Inflammatory macrophage treated with lipopolysaccharide for 4 hours (primary cell): ENCODE measurements at places on chromosomes 5 and 9.

GRCh38 chr5:30838936-30839496, 354.5 kb upstream of the CDH6 start:
- DNase-seq: no peak

- no peak for DNase-seq
These were observed 242.0 kb downstream of the YTHDC2 start for GRCh38 chr5:113755516-113755915.

- DNase-seq: no peak
These were observed 133.5 kb upstream of the RAPGEF1 start for GRCh38 chr9:131873335-131873734.

GRCh38 chr9:128892221-128892921, 10.4 kb downstream of the LRRC8A start:
- DNase-seq: peak; percentile 57

DNA sequence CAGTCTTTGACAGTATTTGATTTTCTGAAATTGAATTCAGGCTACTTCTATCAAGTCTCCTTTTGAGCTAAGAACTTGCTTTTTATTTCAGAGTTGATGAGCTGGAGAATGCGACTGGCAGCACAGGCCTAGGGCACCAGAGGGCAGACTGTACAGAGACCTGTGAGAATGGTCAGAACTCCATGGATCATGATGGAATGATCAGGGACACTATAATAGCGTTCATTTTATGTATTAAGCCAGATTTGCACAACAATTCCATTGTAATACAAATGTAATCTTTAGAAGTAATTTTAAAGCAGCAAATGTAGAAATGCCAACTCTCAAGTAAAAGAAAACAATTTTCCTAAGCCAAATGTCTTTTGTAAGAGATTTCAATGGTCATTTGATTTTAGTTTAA, 902.4 kb downstream of the NR2F1-AS1 start:
- no peak for DNase-seq

GRCh38 chr5:135069895-135070657, 36.0 kb upstream of the PITX1 start:
- DNase-seq: no peak

- DNase-seq: peak; percentile 76
These were observed 62.5 kb downstream of the CYFIP2 start for GRCh38 chr5:157328277-157328912.

GRCh38 chr5:135942202-135942771, 12.5 kb downstream of the LECT2 start:
- DNase-seq: no peak

GRCh38 chr5:67315082-67315989, 118.7 kb upstream of the CD180 start:
- DNase-seq: peak; percentile 77

DNA sequence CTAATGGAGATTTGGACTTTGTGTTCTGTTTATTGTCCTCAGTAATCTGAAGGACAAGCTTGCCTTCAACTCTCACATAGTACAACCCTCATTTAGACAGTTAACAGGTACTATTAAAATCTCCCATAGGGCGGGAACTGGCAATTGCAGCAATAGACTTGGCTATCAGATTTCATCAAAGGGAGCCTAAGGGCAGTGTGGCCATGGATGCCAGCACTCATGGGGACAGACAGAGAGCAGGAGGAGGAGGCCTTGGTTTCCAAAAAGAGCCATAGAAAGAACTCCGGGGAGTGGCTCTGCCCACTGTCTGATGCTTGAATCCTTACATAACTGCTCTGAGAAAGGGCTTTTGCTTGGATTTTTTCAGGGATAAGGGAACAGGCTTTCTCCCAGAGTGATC, 6.8 kb downstream of the SLC36A1 start:
- no peak for DNase-seq

- DNase-seq: no peak
These were observed 80.3 kb downstream of the ADAMTS2 start for GRCh38 chr5:179264783-179265513.

DNA sequence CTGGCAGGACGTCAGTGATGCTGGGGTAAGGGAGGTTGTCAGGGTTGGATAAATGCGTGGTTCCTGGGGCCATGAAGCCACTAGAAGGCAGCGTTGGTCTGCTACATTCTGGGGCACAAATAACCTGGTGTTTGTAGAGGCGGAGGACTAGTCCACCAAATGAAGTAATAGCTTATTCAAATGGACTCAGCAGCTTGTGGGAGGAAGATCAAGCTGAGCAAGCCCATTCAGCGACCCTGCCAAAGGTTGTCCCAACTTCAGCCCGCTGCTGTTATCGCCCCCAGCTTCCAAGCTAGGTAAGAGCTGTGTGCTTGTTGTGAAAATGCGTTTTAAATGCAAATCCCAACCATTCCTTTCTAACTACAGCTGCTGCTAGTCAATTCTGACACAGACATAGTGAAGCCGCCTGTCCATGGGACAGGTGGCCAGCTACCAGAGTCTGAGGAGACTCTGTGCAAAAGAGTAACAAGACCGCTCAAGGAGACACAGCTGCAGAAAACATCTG, 7.6 kb upstream of the FAM240B start:
- DNase-seq: no peak

DNA sequence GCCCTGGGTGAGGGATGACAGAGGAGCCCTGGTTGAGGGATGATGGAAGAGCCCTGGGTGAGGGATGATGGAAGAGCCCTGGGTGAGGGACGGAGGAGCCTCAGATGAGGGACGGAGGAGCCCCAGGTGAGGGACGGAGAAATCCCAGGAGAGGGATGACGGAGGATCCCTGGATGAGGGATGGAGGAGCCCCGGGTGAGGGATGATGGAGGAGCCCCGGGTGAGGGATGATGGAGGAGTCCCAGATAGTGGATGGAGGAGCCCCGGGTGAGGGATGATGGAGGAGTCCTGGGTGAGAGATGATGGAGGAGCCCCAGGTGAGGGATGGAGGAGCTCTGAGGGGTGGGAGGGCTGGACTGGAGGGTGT, 10.9 kb downstream of the PHF2 start:
- DNase-seq: no peak

DNA sequence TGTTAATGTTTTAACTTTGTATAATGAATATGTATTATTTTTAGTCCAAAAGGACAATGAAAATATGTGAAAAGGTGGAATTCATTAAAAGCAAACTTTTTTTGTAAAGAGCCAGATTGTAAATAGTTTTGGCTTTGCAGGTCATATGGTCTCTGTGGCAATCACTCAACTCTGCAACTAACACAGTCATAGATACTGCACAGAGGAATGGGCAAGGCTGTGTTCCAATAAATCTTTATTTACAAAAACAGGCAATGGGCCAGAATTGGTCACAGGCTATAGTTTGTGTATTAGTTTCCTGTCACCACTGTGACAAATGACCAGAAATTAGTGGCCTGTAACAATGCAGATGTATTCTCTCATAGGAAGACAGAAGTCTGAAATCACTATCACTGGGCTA, 125.4 kb upstream of the PTCH1 start:
- DNase-seq: no peak

DNA sequence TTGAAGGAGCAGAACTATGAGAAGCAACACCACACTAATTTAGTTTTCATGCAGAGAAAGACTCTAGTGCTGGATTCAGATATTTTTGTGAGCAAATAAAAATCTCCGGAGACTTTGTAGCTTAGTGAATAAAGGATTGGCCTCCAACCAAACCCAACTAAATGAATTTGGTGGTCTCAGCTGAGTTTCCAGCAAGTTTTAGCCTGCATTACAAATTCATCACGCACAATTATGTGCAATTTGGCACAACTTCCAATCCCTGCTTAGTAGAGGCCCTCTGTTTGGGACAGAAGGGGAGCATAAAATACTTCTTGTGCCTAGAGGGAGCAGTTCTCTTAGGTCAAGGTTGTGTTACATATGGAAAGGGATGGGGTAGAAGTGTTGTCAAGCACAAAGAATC, 112.3 kb upstream of the ADAMTSL1 start:
- DNase-seq: no peak

- DNase-seq: no peak
These were observed 109.9 kb upstream of the SSBP2 start for GRCh38 chr5:81860778-81861177.

- peak; percentile 58 for DNase-seq
These were observed 47.2 kb downstream of the GPBP1 start for GRCh38 chr5:57221049-57221568.

GRCh38 chr9:3850098-3850497, 324.3 kb upstream of the RFX3 start:
- DNase-seq: no peak

DNA sequence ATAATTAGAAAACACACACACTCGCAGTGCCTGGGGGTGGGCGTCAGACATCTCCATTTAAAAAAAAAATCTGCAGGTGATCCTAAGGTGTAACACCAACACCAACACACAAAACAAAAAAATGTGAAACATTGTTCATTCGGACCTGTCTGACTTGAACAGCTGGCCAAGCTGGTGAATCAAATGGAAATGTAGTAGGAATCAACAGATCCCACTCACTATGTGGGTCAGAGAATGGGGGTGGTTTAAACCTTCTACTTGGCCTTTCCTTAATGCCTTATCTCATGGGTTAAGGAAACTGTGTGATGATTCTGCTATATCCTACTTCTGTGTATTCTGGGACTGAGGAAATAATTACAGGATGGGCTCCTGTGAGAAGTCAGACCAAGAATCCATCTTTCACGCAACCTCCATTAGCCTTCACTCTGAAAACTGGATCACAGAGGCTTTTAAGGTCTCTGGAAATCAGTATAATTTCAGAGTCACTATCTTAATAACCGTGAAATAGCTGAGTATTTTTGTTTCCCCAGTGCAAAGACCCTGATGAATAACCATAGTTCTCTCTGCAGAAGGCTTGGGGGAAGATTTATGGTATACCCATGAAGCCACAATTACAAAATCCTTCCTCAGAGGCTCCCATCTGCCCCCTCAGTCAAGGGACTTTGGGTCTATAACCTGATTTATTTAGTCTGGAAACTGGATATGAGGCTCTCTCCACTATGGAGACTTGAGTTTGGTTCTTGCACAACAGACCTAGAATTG, 17.2 kb upstream of the MCCC2 start:
- DNase-seq: no peak

- no peak for DNase-seq
These were observed 70.4 kb downstream of the GADD45G start for GRCh38 chr9:89675058-89675742.

DNA sequence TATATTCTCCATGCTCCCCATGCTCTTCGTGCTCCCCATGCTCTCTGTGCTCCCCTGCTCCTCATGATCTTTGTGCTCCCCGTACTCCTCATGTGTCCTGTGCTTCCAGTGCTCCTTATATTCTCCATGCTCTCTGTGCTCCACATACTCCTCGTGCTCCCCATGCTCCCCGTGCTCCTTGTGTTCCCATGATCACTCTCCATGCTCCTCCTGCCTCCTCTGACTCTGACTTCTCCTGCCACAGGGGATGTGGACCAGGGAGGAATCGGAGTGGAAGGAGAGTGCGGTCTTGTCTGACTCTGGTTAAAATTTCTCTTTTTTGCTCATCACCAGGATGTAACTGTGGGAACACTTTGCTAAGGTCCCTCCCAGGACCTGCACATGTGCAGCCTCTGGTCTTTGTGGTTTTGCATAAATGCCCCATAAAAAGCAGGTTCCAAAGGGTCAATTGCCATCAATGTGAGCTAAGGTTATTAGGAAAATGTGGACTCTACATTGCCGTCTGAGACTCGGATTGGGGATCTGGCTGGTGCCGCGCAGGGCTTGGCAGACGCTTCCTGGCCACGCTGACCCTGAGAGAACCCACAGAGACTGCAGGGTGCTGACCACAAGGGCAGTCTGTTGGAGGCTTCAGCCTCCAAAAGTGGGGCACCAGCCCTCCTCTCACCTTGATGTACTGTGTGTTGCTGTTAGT, 52.5 kb downstream of the TRIP13 start:
- DNase-seq: no peak

DNA sequence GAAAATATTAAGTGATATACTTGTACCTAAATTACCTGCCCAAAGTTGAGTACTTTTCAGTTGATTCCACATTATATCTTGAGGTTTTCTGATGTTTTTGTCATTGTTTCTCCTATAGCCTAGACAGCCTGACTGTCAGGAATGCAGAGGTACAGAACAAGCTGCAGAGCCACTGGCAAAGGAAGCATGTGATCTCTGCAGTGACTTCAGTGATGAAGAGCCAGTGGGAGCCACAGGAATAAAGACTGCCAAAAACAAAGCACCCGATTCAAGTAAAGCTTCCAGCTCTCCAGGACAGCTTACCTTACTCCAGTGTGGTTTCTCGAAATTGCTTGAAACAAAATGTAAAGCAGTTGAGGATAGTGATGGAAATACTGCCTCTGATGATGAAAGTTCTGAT, 96.3 kb downstream of the ERCC6L2 start:
- no peak for DNase-seq

DNA sequence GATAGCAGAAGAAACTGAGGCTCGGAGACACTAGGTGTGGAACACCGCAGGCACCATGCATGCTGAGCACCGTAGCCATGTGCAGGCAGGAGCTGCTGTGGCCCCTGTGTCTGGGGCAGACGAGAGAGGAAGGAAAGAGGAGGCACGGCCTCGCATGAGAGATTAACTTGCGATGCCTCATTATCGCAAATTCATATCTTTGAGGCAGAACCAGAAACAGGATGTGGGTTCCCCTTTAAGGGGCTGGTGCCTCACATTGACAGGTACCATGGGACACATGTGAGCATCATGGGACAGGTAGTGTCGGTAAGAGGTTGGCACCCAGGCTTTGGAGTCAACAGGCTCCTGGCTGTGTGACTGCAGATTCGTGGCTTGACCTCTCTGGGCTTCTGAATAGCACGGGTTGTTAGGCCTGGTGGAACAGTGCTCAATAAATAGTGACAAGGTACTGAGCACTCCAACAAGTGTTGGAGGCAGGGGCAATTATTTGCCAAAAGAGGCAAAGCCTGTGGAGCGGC, 40.8 kb downstream of the NAIF1 start:
- DNase-seq: no peak

DNA sequence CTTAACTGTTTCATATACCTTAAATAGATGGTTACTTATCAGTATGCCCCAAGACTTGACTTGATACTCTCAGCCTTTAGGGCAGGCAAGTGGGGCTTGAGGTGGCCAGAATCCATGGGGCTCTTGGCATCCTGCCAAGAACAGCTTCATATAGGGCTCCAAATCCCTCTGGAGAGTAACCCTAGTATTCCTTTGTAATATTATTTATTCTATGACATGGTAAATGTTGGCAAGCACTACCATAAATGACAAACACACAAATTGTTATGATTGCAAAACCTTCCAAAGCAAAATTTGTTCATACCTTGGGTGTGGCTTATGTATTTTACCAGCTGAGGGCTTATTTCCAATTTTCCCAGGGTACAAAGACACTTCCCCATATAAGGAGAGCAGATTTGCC, 257.4 kb upstream of the TRPC7 start:
- DNase-seq: no peak

DNA sequence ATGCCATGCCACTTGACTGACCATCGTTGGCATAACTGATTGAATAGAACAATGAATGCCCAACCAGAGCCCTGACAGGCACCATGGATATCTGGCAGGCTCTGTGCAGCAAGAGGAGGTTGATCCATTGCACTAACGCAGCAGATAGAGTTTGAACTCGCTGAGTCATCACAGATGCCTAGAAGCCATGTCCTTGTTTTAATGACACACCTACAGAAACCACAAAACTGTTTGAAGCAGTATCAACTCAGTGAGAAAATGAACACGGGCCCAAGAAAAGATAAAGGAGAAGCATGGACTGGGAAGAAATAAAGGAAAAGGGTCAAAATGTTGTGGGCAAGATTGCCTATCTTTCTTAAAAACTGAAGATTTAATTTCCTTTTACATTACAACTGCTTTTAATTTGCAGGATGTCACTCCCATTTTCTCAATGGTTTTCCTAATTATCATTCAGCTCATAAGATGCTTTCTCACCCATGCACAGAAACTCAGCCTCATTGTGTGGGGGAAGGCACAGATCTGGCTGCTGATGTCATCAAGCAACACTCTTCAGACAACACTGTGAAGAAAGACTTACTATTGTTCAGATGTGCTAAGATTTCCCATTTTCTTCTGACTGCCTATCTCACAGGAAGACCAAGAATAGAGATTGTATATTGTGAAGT, 129.0 kb downstream of the PIK3R1 start:
- peak; percentile 85 for DNase-seq
